ENCODE measurements at places on chromosomes 6 and 20. TPM values are rescaled to one million over a fixed set of nuclear protein-coding genes. Genes with fewer than 3 reads are reported as not detected.

The TNF gene
- 0.40 TPM for total RNA-seq

The TTK gene
- 0.80 TPM for total RNA-seq

The CCN2 gene
- total RNA-seq, result 176 TPM

The CARMIL1 gene
- total RNA-seq, result 20.8 TPM

The TRIM15 gene
- total RNA-seq, result not detected

DNA sequence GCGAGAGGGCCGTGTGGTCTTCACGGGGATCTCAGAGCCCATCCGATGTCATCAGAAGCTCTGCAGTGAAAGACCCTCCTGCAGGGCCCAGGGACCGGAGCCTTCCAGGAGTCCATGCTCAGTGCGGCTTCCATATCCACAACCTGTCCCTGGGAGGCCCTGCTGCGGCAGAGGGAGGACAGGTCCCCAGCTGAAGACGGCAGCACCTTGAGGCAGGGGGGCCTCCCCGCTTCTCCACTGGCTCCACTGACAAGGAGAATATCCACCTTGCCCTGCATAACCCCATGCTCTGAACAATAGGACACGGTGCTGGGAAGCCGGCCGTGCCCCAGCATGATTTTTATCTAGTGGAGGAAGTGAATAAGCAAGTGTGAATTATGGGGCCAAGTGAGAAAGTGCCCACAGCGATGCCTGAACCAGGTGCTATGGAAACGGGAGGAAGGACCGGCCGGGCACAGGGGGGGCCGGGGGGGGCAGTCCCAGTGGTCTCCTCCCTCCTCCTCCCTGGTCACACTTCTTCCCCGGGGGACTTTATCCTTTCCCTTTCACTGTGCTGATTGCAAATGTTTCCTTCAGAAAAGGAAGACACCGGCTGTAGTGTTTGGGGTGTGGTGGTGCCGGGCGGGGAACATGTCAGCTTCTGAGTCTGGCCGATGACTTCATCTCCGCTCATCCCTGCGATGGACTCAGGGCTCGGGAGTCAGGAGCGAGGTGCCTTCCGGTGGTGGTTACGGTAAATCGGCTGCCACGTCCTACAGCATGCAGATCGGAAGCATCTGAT, 225.1 kb downstream of the ERMARD start:
- DNase-seq, result peak; percentile 50

- DNase-seq, result peak; percentile 37
Measured at GRCh38 chr20:25317351-25318075, 69.6 kb downstream of the PYGB start.

GRCh38 chr20:48238781-48239180, 453.5 kb upstream of the SULF2 start:
- peak; percentile 6 for DNase-seq

GRCh38 chr20:44196271-44196670, 9.3 kb upstream of the JPH2 start:
- no peak for DNase-seq

DNA sequence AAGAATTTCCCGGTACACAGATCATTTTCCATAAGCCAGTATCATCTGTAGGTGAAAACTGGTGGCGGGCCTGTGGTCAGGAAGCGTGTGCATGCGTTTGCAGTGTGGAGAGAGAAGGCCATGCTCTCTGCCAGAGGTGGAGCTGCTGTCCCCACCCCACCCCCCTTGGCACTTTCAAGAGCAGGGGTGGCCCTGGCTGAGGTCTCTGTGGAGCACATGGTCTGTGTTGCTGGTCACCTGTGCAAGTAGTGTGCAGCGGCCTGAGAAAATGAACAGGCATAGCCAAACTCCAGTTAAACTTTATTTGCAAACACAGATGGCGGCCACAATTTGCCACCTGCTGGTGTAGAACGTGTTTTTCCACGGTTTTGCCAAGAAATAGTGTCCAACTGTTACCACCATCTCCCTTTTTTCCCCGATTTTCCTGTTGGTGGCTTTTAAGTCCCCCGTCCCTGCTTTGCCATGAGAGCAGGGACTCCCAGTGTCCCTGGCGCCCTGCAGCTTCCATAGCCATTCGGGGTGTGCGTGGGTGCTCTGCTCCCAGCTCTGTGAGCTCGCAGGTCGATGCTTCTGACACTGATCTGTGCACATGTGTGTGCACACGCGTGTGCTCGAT, 2.5 kb downstream of the ADRM1 start:
- no peak for DNase-seq

DNA sequence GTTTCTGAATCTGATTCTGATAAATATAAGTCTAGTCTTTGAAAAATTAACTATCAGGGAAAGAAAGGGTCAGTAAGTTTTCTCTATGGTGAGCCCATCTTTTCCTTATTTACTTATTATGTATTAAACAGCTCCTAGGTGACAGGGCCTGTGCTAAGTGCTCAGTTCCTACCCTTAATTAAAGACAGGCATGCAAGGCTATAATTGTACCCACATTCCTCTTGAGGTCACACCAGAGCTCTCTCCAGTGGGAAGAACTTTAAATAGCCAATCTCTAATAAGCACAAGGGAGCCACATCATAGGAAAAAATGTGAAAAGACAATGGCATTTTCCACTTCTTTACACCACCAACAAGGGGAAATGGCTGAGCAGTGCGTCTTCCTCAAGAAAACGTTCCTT, 421.8 kb upstream of the SLC35B3 start:
- DNase-seq, result no peak

- DNase-seq, result no peak
Measured at GRCh38 chr20:22579119-22579427, 5.3 kb downstream of the FOXA2 start.

GRCh38 chr20:445514-446336, 16.6 kb downstream of the TBC1D20 start:
- DNase-seq, result no peak

GRCh38 chr20:6868861-6869260, 101.4 kb downstream of the BMP2 start:
- DNase-seq, result no peak

DNA sequence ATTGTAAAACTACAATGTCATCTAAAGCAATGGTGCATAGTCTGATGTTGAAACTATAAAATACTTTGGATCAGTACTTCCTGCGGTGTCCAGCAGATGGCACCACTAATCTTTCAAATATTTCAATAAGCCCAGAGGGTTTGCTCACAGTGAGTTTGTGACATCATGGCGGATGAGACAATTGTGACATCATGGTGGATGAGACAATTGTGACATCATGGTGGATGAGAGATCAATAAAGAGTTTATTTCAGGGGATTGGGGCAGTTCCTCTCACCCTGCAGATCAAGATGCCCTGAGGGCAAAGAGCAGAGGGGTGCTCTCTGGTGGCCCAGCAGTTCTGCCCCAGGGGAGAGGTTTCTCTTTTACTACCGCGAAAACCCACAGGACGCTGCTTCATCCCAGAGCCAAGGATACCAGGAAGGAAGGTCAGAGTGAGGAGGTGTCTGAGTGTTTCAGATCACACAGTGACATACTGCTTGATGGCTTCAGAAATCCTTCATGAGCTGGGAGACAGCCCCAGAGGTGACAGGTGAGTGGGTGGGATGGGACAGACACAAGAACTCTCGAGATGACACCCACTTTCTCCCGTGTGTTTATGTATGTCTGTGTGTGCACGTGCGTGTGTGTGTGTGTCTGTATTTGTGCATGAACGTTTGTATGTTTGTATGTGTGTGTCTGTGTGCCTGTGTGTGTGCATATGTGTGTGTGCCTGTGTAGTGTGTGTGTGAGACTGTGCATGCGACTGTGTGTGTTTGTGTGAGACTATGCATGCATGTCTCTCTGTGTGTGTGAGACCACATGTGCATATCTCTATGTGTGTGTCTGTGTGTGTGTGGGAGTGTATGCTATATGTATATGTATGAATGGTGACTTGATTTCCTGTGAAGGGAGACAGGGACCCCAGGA, 7.3 kb upstream of the ULBP2 start:
- no peak for DNase-seq

DNA sequence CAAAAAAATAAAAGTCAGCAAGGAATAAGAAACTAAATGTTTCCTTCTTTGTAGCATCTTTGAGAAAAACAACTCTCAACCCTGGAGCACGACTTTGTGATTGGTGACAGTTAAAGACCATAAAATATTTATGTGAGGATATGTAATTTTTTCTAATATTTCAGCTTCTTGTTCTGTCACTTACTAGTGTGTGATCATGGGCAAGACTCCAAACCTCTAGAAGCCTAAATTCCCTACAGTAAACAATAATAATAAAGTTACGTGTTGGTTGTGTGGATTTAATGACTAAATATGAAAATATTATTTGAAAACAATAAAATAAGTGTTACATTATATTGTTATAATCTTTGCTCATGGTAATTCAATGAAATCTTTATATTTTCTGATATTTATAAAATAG, 735.6 kb upstream of the MARCKS start:
- DNase-seq, result no peak

- no peak for DNase-seq
Measured at GRCh38 chr20:23293689-23294088, 56.9 kb upstream of the NXT1 start.

- no peak for DNase-seq
Measured at GRCh38 chr20:32442630-32443373, 84.7 kb downstream of the ASXL1 start.

DNA sequence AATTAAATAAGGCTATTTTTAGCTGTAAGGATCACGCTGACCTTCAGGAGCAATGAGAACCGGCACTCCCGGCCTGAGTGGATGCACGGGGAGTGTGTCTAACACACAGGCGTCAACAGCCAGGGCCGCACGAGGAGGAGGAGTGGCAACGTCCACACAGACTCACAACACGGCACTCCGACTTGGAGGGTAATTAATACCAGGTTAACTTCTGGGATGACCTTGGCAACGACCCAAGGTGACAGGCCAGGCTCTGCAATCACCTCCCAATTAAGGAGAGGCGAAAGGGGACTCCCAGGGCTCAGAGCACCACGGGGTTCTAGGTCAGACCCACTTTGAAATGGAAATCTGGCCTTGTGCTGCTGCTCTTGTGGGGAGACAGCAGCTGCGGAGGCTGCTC, 84.0 kb downstream of the RAMACL start:
- no peak for DNase-seq

DNA sequence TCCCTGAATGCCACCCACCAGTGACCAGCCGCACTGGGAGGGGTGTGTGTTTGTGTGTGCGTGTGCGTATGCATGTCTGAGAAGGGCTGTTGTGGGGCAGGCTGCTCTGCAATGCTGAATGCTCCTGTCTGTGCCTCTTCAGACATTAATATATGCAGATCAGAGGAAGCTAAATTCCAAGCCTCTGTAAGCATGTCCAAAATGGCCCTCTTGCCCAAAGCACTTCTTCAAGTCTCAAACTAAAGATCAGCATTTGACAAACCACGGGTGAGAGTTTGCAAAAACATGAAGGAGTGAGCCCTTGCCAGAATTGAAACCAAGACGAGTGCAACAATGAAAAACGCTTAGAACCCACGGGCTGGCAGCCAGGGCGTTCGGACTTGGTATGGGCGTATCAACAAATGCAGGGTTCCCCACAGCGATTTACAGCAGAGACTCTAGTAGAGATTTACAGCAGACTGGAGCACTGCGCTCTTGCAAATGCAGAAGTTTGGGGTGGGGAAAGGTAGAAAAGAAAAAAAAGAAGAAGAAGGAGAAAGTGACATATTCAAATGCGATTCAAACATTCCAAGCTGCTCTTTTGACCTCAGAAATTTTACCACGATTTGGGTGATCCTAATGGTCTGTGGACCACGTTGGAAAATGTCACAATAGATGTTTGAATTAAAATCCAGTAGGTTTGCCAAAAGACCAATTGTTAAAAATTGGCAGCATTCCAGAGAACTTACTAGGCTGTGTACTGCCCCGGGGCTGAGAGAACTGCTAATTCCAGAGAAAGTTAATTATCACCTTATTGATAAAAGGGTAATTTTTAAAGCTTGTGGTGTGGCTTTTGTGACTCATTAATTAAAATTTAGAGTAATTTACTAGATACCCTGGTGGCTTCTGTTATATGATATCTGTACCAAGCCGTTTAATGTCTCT, 3.5 kb downstream of the SCML4 start:
- DNase-seq, result no peak

- DNase-seq, result no peak
Measured at GRCh38 chr6:33840048-33840926, 36.5 kb upstream of the MLN start.

DNA sequence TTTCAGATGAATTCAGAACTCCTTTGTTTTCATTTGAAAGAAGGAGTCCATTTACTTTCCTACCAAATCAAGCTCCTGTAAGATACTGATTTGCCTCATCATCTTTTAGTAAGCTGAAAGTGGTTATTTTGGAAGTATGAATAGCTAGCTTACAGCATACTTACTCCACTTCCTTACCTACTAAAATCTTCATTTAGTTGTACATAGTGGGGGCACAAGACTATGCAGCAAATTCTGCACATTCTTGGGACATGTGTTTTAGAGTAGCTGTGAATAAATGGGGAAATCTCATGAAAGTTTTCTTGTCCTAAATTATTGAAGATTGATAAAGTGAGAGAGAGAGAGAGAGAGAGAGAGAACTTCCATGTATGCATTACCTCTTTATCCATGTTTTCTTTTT, 256.3 kb downstream of the OGFRL1 start:
- no peak for DNase-seq

GRCh38 chr6:39049575-39050283, 1.1 kb downstream of the GLP1R start:
- no peak for DNase-seq

- no peak for DNase-seq
Measured at GRCh38 chr6:112502351-112503090, 155.4 kb downstream of the RFPL4B start.
